Right atrium auricular region (tissue), 2 donors: ENCODE measurements at places on chromosomes 4 and X.

DNA sequence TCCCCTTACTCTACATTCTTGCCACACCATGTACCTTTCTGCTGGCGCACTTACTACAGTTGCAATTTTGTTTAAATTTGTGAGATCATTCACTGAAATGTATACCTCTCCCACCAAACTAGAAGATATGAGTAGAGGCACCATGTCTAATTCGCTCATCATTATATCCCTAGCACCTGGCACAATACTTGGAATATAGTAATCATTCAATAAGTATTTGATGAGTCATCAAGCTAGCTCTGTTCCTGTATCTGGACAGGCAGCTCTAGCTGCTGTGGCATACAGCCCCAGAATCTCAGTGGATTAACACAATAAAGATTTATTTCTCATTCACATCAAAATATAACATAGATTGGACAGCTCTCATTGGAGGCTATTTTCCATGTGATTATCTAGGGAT, 245.9 kb downstream of the IDS start:
- no peaks in the 10 kb centered on the region for H3K27me3 ChIP-seq
- H3K4me1 ChIP-seq = no peaks in the 10 kb centered on the region
- no peaks in the 10 kb centered on the region for H3K36me3 ChIP-seq

DNA sequence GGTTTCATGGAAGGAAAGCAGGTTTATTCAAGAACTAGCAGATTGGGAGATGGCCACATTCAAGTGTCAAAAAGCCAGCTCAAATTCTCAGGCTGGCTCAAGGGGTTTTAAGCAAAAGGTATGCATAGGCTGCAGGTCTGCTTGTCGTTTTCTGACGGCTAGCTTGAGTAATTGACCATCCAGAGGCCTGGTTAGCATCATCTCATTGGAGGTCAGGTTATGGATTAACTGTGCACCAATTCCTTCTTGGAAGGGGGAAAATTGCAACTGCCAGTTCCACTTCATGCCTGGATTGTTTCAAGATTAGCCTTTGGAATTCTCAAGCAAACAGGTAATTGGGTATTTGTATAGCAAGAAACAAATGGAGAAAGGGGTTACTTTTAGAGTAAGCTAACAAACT, 62.1 kb downstream of the FUNDC1 start:
- DNase-seq = no peak
- no peaks in the 10 kb centered on the region for H3K4me1 ChIP-seq
- H3K4me3 ChIP-seq = no peak overlapping the region
- no peaks in the 10 kb centered on the region for H3K27me3 ChIP-seq

- H3K4me3 ChIP-seq = no peak overlapping the region
- H3K27ac ChIP-seq = peak overlapping the region; percentile 81
- H3K4me1 ChIP-seq = peaks cover 94% of the 10 kb centered on the region
- no peak for DNase-seq
- no peaks in the 10 kb centered on the region for H3K36me3 ChIP-seq
- no peaks in the 10 kb centered on the region for H3K27me3 ChIP-seq
These were observed 4.8 kb downstream of the SH3BP2 start for GRCh38 chr4:2797545-2798305.

DNA sequence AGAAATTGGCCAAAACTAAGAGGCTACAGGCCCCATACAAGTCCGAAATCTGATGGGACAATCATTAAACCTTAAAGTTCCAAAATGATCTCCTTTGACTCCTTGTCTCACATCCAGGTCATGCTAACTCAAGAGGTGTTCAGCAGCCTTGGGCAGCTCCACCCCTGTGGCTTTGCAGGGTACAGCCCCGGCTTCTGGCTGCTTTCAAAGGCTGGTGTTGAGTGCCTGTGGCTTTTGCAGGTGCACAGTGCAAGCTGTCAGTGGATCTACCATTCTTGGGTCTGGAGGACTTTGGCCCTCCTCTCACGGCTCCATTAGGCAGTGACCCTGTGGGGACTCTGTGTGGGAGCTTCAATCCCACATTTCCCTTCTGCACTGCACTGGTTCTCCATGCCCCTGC, 329.1 kb upstream of the MAD2L1 start:
- H3K4me1 ChIP-seq = no peaks in the 10 kb centered on the region
- H3K27me3 ChIP-seq = no peaks in the 10 kb centered on the region
- DNase-seq = no peak
- H3K27ac ChIP-seq = no peak overlapping the region
- no peak overlapping the region for H3K4me3 ChIP-seq
- H3K36me3 ChIP-seq = no peaks in the 10 kb centered on the region

GRCh38 chr4:7636240-7636508, 201.4 kb upstream of the PSAPL1 start:
- no peaks in the 10 kb centered on the region for H3K36me3 ChIP-seq
- H3K4me1 ChIP-seq = no peaks in the 10 kb centered on the region
- no peak overlapping the region for H3K27ac ChIP-seq
- no peak for DNase-seq
- no peaks in the 10 kb centered on the region for H3K27me3 ChIP-seq
- H3K4me3 ChIP-seq = no peak overlapping the region

GRCh38 chrX:153645151-153645550, 1.9 kb upstream of the DUSP9 start:
- H3K4me3 ChIP-seq = no peak overlapping the region
- peaks cover 27% of the 10 kb centered on the region for H3K27me3 ChIP-seq
- H3K27ac ChIP-seq = no peak overlapping the region
- H3K36me3 ChIP-seq = no peaks in the 10 kb centered on the region
- no peaks in the 10 kb centered on the region for H3K4me1 ChIP-seq
- DNase-seq = no peak

- H3K36me3 ChIP-seq = no peaks in the 10 kb centered on the region
- H3K4me1 ChIP-seq = peaks cover 38% of the 10 kb centered on the region
- peak overlapping the region; percentile 47 for H3K4me3 ChIP-seq
- DNase-seq = no peak
These were observed 745 bp upstream of the IQSEC2 start for GRCh38 chrX:53281963-53282695.

DNA sequence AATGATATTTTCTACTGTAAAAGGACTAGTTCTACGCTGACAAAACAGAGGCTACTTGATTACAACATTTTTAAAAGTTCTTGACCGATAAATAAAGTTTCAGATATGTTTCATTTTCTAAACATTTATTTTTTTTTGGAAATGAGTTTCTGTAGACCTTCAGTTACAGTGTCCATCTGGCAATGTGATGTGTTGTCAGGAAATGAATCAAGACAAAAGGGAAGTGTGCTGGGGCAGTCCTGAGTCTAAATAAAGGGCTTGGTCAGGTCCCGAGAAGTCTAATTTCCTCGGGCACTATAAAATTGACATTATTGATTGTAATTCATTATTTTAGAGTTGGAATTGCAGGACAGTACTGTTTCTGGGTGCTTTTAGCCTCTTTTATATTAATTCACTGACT, 57.0 kb upstream of the FTHL17 start:
- no peak overlapping the region for H3K4me3 ChIP-seq
- no peak overlapping the region for H3K27ac ChIP-seq
- DNase-seq = no peak
- peaks cover 14% of the 10 kb centered on the region for H3K36me3 ChIP-seq
- peaks cover 12% of the 10 kb centered on the region for H3K4me1 ChIP-seq
- no peaks in the 10 kb centered on the region for H3K27me3 ChIP-seq

DNA sequence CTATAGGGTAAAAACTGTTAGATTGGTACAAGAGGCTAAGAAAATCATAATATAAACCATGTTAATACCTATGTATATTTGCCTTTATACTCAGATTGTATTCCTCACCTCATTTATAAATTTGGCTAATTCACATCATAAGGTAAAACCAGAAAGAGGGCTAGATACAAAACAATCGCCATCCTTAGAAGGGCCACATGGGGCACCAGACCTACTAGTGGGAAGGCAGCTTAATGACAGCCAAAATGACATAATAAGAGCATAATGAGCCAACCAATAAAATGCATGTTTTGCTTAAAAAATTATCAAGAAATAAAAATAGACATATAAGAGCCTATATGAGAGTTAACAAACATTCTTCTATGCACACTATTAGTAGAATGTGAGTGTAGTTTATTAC, 107.3 kb upstream of the PRDX4 start:
- H3K36me3 ChIP-seq = no peaks in the 10 kb centered on the region
- no peak overlapping the region for H3K27ac ChIP-seq
- H3K4me3 ChIP-seq = no peak overlapping the region

GRCh38 chr4:158912390-158912789, 143.6 kb downstream of the FNIP2 start:
- H3K36me3 ChIP-seq = no peaks in the 10 kb centered on the region
- no peak for DNase-seq
- no peak overlapping the region for H3K27ac ChIP-seq
- no peaks in the 10 kb centered on the region for H3K4me1 ChIP-seq
- no peak overlapping the region for H3K4me3 ChIP-seq

- DNase-seq = no peak
- H3K36me3 ChIP-seq = no peaks in the 10 kb centered on the region
- H3K27ac ChIP-seq = no peak overlapping the region
- no peaks in the 10 kb centered on the region for H3K27me3 ChIP-seq
- H3K4me1 ChIP-seq = no peaks in the 10 kb centered on the region
- no peak overlapping the region for H3K4me3 ChIP-seq
These were observed 336.2 kb upstream of the PPARGC1A start for GRCh38 chr4:24226023-24226422.

- H3K4me3 ChIP-seq = no peak overlapping the region
- H3K27ac ChIP-seq = no peak overlapping the region
- no peaks in the 10 kb centered on the region for H3K36me3 ChIP-seq
- no peaks in the 10 kb centered on the region for H3K4me1 ChIP-seq
These were observed 35.2 kb downstream of the GPC3 start for GRCh38 chrX:133950214-133950613.

DNA sequence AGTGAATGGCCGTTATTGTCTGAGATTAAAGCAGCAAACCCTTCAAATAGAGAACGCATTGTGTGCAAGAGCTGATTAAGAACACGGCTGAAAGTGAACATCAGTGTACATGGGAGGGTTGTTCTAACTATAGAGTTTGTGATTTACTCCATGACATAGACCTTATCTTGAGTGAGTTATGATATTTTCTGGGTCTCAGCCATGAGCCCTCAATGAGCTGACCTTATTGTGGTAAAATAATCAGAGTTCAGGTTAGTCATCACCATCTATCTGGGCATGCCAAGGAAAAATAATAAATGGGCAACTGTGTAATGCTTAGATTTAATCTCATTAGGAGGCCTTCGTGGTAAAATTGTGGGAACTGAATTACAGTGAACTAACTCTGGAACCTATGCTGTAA, 33.2 kb upstream of the CLDN24 start:
- no peak overlapping the region for H3K27ac ChIP-seq
- no peaks in the 10 kb centered on the region for H3K36me3 ChIP-seq
- H3K27me3 ChIP-seq = no peaks in the 10 kb centered on the region
- H3K4me1 ChIP-seq = no peaks in the 10 kb centered on the region
- DNase-seq = no peak

GRCh38 chr4:36081185-36081584, 163.1 kb downstream of the ARAP2 start:
- no peaks in the 10 kb centered on the region for H3K4me1 ChIP-seq
- no peaks in the 10 kb centered on the region for H3K27me3 ChIP-seq
- H3K4me3 ChIP-seq = no peak overlapping the region
- no peaks in the 10 kb centered on the region for H3K36me3 ChIP-seq

DNA sequence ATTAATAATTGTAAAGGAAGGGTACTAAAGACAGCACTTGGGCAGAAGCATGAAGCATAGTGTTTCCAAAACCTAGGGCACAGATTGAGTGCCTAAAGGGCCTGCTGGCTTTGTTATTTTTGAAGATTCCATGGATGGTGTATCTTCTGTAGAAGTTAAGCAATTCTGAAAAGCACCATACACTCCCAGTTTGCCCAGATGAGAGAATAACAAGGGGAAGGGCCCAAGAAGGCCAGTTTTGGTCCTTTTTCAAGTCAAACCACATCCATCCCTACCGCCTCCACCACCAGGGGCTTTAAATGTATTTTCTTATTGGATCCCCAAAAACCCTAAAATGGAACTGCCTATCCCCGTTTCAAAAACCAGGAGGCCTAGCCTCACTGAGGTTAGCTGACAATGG, 17.2 kb downstream of the SCARB2 start:
- H3K27ac ChIP-seq = peak overlapping the region; percentile 74
- H3K4me1 ChIP-seq = peaks cover 96% of the 10 kb centered on the region
- DNase-seq = no peak
- H3K36me3 ChIP-seq = peaks cover 29% of the 10 kb centered on the region
- H3K4me3 ChIP-seq = no peak overlapping the region
